ENCODE measurements at places on chromosomes 2 and 18.

DNA sequence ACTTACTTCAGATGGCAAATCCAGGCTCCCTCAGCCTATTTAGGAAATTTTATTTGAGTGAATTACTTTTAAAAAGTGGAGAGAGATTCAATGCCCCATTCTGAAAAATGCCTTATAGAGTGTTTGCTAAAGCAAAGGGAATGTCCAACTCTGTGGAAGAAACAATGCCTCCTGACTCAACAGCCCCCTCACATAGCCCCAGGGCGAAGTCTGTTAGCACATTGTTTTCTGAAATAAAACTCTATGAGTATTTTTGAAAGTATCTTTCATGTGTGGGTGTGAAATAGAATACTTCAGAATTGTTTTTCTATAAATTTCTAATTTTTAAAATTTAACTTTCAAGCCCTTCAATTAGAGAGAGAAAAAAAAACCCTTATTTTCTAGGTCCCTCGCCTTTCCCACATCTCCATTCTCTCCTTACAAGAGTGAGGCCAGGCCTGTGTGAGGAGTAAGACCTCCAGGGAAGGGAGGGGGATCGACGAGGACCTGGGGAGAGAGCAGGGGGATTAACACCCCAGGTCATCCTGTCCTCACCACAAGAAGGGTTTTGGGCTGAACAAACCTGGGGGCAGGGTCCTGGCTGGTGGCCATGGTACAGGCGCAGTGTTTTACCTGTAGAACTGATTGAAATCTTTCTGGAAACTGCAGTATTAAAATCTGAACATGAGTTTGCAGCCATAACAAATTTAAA lies 141.4 kb downstream of the SNTG2 start:
- DNase-seq, result no peak

GRCh38 chr18:79826966-79827365 lies 29.2 kb downstream of the KCNG2 start:
- DNase-seq, result no peak

DNA sequence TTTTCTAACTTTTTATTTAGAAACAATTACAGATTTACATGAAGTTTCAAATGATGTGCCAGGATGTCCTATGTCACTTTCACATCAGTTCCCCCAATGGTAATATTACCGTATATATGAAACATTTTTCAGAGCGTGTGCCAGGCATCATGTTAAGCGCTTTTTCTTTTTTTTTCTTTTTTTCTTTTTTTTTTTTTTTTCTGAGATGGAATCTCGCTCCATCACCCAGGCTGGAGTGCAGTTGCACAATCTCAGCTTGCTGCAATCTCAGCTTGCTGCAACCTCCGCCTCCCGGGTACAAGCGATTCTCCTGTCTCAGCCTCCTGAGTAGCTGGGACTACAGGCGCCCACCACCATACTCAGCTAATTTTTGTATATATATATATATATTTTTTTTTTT lies 5.6 kb upstream of the PPP4R1 start:
- DNase-seq, result no peak

- no peak for DNase-seq
Measured at GRCh38 chr18:13457327-13457726, 238.8 kb downstream of the LDLRAD4 start.

- DNase-seq, result no peak
Measured at GRCh38 chr2:160940699-160941098, 219.5 kb upstream of the TANK start.

DNA sequence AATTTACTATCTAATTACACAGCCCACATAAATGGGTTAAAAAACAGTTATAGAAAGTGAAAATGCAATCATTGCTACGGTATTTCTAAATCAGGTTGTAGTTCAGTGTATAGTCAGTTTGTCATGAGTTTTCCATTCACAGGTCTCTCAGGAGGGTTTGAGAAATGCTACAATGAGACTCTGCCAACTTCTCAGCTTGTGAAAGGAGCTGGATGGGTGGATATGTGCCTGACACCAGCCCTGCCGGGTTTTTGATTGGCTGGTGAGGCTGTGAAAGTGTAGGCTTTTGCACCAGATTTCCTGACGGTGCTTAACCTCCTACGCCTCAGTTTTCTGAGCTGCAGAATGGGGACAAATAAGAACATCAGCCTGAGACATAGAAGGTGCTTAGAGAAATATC lies 102.6 kb upstream of the SMIM21 start:
- no peak for DNase-seq

DNA sequence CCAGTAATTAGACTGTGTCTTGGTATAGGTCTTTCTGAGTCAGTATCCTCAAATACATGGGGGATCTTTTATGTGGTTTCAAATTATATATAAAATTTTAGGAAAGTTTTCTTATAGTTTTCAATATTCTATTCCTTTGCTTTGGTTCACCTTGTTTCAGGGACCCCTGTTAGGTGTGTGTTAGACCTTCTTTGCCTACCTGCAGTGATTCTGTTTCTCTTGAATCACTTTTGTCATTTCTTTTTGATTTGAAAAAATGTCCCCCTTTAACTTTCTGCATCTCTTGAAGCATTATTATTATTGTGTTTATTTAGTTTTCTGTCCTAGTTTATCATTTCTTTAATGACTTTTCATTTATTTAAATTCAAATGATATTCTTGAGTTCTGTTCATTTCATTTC lies 98.7 kb downstream of the FHOD3 start:
- no peak for DNase-seq

DNA sequence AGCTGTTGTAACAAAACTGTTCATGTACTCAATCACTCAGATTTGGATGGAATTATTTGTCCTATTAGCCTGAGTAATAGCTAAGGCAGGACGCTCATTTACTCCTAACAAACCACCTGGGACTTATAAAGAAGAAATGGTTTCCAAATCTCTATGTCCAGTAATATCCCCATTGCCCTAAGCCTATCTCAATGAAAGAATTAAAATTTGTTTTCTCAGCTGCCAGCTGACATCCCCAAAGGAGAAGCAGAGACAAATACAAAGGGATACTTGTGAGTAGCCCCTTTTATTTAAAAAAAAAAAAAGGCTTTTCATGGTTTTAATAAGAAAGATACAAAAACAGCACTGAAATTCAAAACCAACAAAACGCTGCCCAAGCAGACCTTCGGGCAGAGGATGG lies 211.4 kb upstream of the PARD3B start:
- no peak for DNase-seq

DNA sequence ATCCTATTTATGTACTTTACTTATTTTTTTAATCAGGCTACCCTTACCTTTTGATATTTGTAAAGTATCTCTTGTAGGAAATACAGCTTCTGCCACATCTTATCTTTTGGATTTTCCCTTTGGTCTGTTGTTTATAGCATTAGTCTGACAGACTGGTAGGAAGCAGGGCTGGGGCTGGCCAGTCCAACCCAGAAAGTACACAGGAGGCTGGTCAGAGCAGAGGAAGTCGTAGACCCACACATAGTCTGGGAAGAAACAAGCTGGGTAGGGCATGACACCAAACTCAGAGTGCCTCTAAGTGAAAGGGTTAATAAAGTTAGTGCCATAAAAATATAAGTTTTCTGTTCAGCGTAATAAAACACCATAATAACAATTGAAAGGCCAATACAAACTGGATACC lies 51.7 kb downstream of the BOLA3 start:
- no peak for DNase-seq

DNA sequence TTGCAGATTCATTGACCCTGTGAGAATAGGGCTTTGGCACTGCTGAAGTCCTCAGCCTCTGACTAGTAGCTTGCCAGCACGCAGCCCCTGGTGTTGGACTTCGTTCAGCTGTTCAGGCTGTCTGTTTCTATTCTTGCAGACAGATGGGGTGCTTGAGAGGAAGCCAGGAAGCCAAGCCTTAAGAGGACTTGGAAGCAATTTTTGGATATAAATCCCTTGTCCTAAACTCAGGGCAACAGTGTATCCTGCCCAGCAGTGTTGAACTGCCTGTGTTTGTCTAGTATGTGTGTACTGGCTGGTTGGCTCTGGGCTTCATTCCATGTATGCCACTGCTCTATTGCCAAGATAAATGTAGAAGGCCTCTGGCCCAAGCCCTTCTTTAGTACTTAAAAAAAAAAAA lies 108.6 kb downstream of the COMMD1 start:
- no peak for DNase-seq

- no peak for DNase-seq
Measured at GRCh38 chr2:143357966-143358365, 228.7 kb downstream of the ARHGAP15 start.

DNA sequence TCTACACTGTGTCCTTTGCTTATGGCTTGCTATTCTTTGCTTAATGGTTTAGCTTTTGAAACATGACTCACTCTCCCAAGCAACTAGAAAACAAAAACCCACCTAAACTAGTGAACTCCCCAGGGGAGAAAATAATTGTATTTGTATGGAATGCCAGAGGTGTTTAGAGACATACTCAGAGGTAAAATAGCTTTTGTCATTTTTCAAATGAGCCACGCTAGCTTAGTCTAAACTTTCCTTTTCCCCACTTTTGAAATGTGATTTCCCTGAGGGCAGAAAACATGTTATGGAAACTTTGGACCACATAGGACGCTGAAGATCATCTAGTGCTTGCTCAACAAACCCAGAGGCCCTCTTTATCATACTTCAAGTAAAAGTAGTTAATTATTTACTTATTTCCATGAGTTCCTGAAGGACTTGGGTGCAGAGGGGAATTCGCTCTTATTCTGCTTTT lies 16.5 kb upstream of the CYTIP start:
- DNase-seq, result no peak

DNA sequence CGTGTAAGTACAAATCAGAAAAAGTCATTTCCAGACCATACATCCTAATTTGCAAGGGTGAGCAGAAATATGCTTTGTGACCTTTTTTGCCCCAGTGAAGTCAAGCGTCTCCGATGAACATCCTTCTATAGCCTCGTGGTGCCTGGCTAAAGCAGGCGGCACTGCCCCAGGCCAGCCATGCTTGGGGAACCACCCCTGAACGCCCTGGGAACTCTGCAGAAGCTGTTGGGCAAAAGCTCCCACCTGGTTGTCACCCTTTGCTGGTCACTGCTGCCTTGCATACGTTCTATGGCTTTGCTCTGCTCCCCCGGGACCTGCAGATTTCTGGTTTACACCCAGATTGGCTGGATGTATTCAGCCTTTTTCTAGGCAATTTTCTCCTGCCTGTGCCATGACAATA lies 256.4 kb downstream of the SS18 start:
- no peak for DNase-seq

DNA sequence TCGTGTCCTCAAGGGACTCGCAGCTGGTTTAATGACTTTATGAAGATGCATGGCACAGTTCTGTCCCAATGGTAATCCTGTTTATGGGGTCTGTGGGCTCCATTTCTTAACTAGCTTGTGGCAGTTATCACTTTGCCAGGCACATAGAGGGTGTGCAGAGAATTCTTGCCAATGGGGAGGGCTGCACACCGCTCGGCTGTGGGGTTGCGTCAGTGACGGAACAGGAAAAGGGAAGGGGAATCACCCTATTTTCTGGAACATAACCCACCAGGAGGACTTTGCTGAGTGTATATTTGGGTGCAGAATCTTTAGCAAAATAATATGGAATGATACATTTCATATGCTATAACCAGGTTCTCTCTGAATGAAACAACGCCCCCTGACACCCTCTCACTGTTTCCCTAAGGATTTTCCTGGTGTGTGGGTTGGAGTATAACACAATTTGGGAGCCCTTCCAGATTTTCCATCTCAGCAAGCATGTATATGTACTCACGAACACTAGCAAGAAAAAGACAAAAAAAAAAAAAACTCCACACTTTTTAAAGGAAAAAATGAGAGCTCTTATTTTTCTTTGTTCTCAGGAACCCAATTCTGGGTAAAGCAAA lies 43.9 kb upstream of the TRIB2 start:
- DNase-seq, result no peak

GRCh38 chr2:143823296-143823695 lies 694.1 kb downstream of the ARHGAP15 start:
- no peak for DNase-seq

DNA sequence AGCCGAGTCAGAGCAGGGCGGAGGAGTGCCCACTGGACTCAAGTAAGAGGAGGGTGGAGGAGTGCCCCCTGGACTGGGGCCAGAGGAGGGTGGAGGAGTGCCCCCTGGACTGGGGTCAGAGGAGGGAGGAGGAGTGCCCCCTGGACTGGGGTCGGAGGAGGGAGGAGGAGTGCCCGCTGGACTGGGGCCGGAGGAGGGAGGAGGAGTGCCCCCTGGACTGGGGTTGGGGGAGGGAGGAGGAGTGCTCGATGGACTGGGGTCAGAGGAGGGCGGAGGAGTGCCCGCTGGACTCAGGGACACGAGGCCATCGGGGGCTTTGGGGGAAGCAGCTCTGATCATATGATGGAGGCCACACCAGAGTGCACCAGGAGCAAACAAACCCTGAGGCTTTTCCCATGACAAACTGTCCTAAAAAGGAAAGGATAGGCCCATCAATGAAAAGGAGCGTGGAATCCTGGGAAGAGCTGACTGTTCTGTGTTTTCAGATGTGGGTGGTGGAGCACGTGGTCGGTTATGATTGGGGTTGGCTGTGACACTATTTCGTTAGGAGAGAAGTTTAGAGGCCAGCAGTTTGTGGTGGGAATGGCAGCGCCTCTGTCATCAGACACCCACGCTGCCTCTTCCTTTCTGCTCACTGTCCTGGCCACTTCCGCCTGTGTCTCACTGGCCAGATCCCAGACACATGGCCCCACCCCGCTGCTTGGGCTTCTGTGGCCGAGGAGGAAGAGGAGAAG lies 24.5 kb upstream of the HPCAL1 start:
- no peak for DNase-seq

DNA sequence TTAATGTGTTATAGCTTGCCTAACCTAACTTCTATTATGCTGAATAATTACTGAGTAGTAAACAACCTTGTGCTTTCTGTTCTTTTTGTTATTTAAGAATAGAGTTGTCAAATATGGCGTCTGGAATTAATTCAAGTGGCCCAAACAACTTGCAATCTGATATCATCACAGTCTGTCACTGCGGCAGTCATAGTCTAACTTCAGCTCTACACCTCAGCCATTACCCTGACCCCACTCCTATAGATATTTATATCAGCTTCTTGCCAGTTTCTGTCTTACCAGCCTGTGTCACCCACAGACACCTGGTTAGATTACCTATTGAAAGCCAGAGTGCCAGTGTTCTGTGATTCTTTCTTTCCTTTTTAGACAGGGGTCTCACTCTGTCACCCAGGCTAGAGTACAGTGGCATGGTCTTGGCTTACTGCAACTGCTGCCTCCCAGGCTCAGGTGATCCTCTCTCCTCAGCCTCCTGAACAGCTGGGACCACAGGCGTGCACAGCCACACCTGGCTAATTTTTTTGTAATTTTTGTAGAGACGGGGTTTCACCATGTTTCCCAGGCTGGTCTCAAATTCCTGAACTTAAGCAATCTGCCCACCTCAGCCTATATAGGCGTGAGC lies 14.1 kb upstream of the KLHL41 start:
- no peak for DNase-seq

GRCh38 chr2:190031969-190032618 lies 30.4 kb downstream of the MSTN start:
- DNase-seq, result no peak

- DNase-seq, result no peak
Measured at GRCh38 chr2:238389988-238390589, 36.6 kb upstream of the ASB1 start.

DNA sequence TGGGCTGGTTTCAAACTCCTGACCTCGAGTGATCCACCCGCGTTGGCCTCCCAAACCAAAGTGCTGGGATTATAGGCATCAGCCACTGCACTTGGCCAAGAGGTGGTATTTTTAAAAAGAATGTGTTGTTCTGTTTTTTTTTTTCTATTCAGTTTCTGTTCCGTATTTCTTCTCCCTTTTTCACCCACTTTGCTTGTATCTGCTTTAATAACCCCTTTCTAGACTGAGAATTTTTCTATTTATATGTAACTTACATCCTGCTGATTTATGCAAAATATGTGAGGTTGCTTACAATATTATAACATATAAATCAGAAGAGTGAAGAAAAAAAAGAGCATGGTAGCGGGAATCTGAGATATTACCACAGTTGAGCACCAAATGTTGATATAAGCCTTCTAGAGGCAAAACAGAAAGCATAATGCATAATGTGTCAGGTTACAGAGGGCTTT lies 17.2 kb upstream of the LYPD6B start:
- no peak for DNase-seq
